Neural cell (in vitro differentiated cells): ENCODE measurements at places on chromosomes 2 and 18. TPM values are rescaled to one million over a fixed set of nuclear protein-coding genes. Genes with fewer than 3 reads are reported as not detected.

FSHR gene
- 0.36 TPM in 1 of 2 replicates, not detected in the other for polyA plus RNA-seq

MPHOSPH10 gene
- 38.8 and 39.0 TPM in 2 replicates for polyA plus RNA-seq

PDCL3 gene
- 13.0 and 18.5 TPM in 2 replicates for polyA plus RNA-seq

COLEC11 gene
- 1.7 and 4.0 TPM in 2 replicates for polyA plus RNA-seq

GCC2 gene
- 18.6 and 23.6 TPM in 2 replicates for polyA plus RNA-seq

PLA2R1 gene
- 0.69 and 0.94 TPM in 2 replicates for polyA plus RNA-seq

MOGAT1 gene
- polyA plus RNA-seq = not detected in 2 replicates

DNAJC5G gene
- polyA plus RNA-seq = not detected in 2 replicates

SMYD1 gene
- polyA plus RNA-seq = not detected in 2 replicates

MAL gene
- not detected in 2 replicates for polyA plus RNA-seq

BCL11A gene
- 44.0 and 54.2 TPM in 2 replicates for polyA plus RNA-seq

MBD2 gene
- polyA plus RNA-seq = 16.4 and 20.5 TPM in 2 replicates

DOK6 gene
- 7.4 and 9.7 TPM in 2 replicates for polyA plus RNA-seq

ELOA2 gene
- not detected in 2 replicates for polyA plus RNA-seq

UGT1A3 gene
- polyA plus RNA-seq = not detected in 2 replicates

ANKRD30B gene
- not detected in 2 replicates for polyA plus RNA-seq

GALNT1 gene
- 82.3 and 103 TPM in 2 replicates for polyA plus RNA-seq

KCNS3 gene
- polyA plus RNA-seq = 0.15 TPM in 1 of 2 replicates, not detected in the other

GALNT3 gene
- 3.7 and 7.4 TPM in 2 replicates for polyA plus RNA-seq

ABHD3 gene
- polyA plus RNA-seq = 7.9 and 9.6 TPM in 2 replicates

LYPD1 gene
- 78.2 and 104 TPM in 2 replicates for polyA plus RNA-seq

SGPP2 gene
- polyA plus RNA-seq = 0.30 and 0.38 TPM in 2 replicates

PIAS2 gene
- polyA plus RNA-seq = 32.1 and 38.0 TPM in 2 replicates

ATOH8 gene
- polyA plus RNA-seq = 0.92 and 1.6 TPM in 2 replicates

SPP2 gene
- not detected in 2 replicates for polyA plus RNA-seq

KCNIP3 gene
- not detected in 2 replicates for polyA plus RNA-seq
